ENCODE measurements at places on chromosomes 7 and 10.

DNA sequence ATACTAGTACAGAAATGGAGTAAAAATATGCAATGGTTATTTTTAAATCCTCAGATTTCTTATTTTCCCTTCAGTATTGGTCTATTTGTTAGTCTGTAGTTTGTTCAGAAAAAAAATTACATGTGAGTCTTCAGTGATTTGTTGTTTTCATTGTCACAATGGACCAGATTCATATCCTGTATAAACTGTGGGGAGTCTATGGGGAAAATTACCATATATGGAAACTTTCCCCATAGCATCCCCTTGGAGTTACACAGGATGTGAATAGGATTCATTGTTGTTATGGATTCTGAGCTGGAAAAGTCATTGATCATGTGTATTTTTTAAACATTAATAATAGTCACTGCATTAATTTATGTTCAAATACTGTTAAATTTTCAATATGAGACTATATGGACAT is 72.6 kb downstream of the ST7 start:
- DNase-seq: no peak

DNA sequence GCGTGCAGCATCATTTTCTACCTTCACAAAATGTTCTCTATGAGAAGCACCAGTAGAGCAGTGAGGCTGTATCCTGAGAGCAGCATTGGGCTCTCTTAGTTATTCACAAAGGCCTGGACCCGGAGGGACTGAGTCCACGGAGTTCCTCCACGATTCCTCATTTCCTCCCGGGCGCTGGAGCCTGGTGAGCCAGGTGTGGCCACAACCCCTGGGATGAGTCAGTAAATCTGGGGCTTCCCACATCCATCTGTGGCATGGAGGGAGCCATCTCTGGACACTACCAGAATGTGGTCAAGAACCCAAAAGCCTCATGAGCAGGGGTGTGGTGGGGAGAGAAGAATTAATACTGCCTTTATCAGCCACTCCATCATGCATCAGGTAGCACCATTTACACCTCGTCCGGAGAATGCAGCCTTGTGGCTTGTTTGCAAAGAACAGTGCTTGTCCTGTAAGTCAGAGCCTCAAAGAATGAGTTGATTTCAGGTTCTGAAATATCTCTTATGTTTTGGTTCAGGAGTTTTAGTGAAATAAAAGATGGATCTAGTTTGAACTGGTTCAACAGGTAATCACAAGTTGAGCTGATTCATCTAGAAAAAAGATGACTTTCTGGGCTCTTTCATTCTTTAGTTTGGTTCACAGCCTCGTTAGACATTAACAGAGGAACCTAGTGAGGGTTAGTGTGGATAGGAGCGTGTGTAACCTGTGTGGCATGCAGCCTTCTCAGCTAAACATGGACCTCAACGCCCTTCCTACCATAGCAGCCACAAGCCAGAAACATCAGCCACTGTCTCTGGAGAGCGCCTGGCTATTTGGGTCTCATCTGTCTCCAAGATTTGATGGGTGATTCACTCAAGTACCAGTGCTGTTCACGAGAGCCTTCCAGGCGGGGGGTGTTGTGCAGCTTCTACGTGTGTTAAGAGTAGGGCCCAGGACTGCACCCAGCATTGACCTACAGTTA is 95.2 kb downstream of the WDR37 start:
- no peak for DNase-seq

- no peak for DNase-seq
These were observed 716.6 kb upstream of the GALNT17 start for GRCh38 chr7:70415179-70415972.

DNA sequence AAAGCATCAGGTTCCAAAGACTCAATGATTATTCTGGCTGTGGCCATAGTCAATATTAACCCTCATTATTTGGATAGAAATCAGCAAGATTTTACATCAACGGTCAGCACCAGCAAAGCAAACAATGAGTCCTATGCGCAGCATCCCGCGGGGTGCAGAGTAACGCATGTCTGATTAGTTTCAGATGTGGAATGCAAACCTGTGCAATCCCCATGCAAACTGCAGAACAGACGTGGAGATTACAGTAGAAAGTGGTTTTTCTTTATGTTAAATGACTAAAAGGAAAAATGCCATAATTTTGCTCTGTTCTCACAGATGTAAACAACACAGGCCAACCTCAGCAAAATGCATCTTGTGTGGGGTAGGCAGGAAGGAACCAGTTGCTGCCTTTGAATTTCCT is 258.1 kb upstream of the GRB10 start:
- DNase-seq: no peak

DNA sequence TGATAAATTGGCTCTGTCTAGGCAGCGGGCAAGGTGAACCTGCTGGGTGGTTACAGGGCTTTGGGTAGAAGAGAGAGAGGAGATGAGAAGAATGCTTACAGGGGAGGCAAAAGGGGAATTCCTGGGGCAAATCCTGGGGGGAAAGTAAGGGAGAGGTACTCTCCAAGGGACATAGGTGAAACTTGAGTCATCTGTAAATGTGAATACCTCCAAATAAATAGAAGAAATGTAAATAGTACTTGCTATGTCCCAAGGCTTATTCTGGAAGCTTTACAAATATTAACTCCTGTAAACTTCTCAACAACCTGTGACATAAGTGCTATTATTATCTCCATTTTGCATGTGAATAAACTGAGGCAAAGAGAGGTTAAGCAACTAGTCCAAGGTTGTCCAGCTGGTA is 57.7 kb upstream of the CDK13 start:
- no peak for DNase-seq

- no peak for DNase-seq
These were observed 28.5 kb upstream of the LRRC72 start for GRCh38 chr7:16498122-16498521.

- DNase-seq: no peak
These were observed 110.6 kb downstream of the ZFAND4 start for GRCh38 chr10:45561952-45562351.

All from right hindlimb (tissue), 1 donor.